IPS-NIHi11 (cell line): ENCODE measurements at places on chromosomes 16 and 17.

DNA sequence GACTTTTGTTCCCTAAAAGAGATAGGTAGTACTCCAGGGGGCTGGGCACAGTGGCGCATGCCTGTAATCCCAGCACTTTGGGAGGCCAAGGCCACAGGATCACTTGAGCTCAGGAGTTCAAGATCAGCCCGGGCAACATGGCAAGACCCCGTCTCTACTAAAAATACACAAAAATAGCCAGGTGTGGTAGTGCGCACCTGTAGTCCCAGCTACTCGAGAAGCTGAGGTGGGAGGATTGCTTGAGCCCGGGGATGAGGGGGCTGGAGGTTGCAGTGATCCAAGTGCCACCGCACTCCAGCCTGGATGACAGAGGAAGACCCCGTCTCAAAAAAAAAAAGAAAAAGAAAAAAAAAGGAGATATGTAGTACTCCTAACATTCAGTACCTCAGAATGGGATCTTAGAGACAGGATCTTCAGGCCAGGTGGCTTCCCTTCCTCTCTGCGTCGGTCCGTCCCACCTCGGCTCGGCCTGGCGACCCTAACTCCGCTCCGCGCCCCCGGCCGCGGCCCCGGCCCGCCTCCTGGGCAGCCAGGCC is 89.6 kb downstream of the CDC27 start:
- no peak for DNase-seq

GRCh38 chr16:90020838-90021382 is 1.7 kb upstream of the DBNDD1 start:
- DNase-seq = no peak

GRCh38 chr17:36939802-36940312 is 2.6 kb downstream of the LHX1 start:
- DNase-seq = peak; percentile 24

- no peak for DNase-seq
These were observed 290.4 kb downstream of the FOXL1 start for GRCh38 chr16:86868786-86869185.

- DNase-seq = no peak
These were observed 22.9 kb downstream of the DUSP14 start for GRCh38 chr17:37512442-37513068.

GRCh38 chr17:5272322-5272721 is 9.8 kb upstream of the RABEP1 start:
- no peak for DNase-seq

DNA sequence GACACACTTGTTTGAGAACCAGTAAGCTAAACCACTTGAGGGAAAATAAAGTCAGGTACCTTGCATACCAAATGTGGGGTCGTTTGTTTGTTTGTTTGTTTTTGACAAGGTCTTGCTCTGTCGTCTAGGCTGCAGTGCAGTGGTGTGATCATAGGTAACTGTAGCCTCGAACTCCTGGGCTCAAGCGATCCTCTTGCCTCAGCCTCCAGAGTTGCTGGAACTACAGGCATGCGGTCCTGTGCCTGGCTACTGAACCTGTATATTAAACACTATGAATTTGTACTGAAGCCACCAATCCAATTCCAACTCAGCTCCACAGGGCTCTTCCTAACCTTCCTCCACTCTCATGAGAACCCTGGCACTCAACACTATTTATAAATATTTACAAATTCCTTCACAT is 51.9 kb downstream of the WWP2 start:
- no peak for DNase-seq

DNA sequence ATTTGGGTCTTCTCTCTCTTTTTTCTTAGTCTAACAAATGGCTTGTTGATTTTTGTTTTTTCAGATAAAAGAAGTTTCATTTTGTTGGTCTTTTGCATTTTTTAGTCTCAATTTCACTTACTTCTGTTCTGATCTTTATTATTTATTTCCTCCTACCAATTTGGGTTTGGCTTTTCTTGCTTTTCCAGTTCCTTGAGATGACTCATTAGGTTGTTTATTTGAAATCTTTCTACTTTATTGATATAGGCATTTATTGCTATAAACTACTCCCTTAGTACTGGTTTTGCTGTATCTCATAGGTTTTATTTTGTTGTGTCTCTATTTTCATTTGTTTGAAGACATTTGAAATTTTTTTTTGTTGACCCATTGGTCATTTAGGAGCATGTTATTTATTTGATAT is 152.2 kb upstream of the MPHOSPH6 start:
- no peak for DNase-seq

- no peak for DNase-seq
These were observed 31.7 kb upstream of the DHX40 start for GRCh38 chr17:59533694-59534093.

GRCh38 chr16:14608604-14609003 is 21.5 kb downstream of the PARN start:
- no peak for DNase-seq

DNA sequence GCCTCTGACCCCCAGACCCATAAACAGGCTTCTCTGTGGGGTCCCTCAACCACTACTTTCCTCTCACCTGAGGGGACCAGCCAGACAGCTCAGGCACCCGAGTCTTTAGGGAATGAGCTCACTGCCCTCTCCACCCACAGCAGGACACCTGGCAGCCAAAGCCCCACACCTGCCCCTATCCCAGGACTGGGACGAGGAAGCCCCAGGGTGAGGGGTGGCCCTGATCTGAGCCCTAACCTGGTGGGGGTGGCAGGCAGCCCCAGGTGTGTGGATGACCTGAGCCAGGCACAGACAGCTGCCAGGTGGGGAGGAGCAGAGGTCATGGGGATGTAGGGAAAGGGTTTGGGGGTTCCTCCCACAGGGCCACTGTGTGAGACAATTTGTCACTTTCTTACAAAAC is 1.7 kb upstream of the TEX19 start:
- no peak for DNase-seq

GRCh38 chr17:58020401-58020800 is 13.4 kb upstream of the SRSF1 start:
- DNase-seq = no peak

- peak; percentile 45 for DNase-seq
These were observed 325.3 kb downstream of the UTP18 start for GRCh38 chr17:51585514-51586104.

- peak; percentile 59 for DNase-seq
These were observed 23.0 kb upstream of the SLC38A8 start for GRCh38 chr16:84065536-84066132.

DNA sequence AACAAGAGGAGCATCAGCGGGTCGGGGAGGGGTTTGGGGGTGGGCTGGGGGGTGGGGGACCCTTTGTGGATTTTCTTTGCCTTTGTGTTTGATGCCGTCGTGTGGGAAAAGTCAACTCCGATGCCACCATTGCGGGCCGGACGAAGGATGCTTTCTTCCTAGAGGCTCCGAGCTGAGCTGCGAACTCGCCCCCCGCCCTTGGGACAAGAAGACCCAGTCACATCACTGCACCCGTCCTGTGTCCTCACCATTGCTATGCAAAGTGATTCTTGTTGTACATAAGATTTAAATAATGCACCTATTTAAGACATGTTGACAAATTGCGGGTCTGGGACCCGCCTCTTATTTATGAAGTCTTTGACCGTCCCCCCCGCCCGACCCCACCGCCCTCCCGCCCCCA is 69.0 kb upstream of the PLCG2 start:
- peak; percentile 31 for DNase-seq

GRCh38 chr17:72349011-72349410 is 228.2 kb downstream of the SOX9 start:
- no peak for DNase-seq

DNA sequence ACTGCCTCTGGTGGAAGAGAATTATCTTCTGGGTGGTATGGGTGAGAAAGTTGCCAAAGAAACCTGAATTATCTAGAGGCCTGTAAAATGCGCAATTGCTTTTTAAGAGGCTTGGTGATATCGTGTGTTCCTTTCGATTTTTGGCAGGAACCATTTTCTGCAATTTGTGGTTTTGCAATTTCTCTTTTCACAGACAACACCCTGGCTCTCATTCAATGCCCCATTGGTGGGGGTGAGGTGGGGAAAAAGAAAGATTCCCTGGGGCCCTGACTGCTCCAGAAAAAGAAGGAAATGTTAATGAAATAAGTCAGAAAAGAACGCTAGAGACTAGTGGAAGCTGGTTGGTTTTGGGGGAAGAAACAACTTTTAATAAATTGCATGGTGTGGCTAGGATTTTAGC is 77.4 kb downstream of the ANKFN1 start:
- DNase-seq = no peak

DNA sequence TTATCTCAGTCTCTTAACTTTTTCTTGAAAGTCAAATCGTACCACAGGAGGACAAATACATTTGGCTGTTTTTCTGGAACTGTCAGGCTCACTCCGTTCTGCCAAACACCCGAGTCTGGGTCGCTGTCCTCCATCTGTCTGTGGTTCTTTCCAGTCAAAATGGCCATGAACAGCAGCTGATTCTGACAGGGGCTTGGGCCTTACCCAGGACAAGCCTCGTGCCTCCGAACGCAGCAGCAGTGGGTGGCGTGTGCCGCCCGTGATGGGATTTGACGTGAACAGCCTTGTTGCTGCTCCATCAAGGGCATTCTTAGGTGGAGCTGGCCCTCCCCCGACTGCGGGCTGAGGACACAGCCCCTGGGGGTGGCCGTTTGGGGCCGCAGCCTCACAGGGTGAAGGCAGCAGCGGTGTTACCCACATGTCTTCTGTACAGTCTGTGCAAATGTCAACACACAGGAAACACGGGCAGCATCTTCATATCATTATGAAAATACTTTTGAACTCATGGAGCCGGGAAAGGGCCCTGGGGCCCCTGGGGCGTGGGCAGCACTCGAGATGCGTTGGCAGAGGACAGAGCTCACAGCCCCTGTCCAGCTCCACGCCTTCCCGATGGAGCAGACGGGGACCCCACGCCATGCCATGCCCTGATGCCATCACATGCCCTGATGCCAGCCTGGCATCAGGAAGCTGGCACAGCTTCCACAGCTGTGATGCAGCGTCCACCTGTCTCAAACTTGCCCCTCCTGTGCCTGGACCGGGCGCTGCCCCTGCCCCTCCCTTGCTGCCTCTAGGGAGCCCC is 8.6 kb upstream of the ACSF3 start:
- no peak for DNase-seq

- no peak for DNase-seq
These were observed 47.3 kb upstream of the ALOX12 start for GRCh38 chr17:6948562-6948961.

DNA sequence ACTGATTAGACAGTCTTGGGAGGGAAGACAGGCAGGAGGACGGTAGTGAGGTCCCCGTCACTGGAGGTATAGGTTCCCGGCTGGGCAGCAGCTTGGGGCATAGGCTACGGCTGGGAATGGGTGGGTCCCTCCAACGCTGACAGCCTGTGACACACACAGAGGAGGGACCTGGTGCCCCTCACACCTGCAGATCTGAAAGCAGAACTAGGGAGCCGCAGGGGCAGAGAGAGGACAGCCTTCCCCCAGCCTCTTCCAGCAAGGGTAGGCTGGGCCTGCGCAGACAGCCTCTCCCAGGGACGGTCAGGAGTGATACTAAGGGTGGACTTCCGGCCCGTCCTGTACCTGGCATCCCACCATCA is 2.0 kb downstream of the P2RX1 start:
- DNase-seq = no peak

DNA sequence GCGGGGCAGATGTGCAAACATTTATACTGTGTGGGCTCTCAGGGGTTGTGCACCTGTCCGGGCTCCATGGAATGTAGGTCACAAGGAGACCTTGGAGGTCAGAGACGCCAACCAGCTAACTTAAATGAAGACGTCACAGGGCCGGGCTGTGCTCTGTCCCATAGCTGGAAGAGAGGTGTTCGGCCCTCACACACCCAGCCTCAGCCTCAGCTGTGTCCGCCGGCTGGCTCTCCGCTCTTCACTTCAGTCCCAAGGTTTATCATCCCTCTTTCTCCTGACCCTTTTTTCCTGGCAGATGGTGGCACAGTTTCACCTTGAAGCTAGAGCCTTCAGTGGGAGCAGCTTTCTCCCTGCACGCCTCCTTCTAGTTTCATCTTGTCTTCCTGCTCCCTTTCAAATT is 6.0 kb upstream of the RBFOX3 start:
- no peak for DNase-seq

- no peak for DNase-seq
These were observed 44.7 kb downstream of the CEP95 start for GRCh38 chr17:64551461-64551860.

DNA sequence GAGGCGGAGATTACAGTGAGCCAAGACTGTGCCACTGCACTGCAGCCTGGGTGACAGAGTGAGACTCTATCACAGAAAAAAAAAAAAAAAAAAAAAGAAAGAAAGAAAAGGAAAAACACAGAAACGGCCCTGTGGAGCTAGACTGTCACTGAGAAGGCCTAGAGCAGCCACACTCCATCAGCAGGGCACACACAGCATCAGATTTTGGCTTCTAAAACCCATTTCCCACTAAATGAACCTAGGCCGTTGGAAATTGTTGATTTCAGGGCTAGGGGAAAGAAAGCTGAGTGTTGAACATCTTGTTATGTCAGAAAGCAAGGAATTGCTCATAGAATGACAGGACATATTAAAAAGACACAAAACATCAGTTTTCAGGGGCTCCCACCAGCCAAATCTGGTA is 48.9 kb downstream of the ZCCHC14 start:
- no peak for DNase-seq

DNA sequence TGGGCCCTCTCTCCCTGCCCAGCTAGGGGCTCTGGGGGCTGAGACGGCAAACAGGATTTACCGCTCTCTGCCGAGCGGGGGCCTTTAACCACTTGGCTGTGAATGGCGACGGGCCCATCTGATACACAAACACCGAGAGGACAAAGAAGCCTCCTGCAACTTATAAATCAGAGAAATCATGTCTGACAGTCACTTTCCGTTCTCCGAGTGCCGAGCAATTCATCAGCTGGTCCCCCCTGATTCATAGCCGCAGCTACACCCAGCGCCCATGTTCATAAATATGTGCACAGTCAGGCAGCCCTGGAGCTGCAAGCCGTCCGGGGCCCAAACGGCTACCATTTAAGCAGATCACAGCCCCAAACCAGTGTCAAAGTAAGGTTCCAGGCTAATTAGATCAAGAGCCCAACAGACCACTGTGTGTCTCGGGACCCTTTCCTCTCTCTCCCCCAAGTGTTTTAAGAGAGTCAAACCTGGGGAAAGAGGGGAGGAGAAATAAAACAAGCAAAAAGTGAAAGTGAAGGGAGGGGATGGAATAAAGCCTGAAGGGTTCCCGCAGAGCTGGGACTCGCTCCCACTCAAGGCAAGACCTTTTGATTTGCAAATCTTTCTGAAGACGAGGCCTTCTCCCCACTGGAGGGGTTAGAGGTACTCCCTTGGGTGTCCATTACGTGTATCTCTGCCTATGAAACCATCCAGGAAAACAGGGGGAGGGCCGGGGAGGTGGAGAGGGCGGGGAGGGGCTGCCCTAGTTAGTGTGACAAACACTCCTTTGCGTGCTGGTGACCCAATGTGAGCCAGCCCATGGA is 154.7 kb downstream of the C16orf78 start:
- DNase-seq = no peak
